ENCODE measurements at places on chromosomes 16 and 17.

GRCh38 chr16:10868104-10868595, 8.9 kb upstream of the CIITA start:
- no peak for DNase-seq

DNA sequence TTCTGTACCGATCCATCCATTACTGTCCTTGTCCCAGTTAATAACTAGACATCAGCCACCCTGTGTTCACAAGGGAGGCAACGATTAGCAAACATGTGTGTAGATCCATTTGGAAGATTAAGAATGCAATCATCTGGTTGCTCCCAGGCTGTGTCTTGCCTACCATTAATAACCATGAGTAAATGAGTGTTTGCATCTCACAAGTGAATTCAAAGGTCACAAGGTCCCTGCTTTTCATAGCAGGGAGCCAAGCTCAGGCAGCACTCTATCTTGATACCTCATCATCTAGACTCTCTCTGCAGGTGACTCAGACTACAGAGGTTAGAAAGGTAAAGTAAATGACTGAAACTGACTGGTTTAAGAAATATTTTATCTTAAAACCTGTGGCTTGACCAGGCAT, 25.3 kb downstream of the VWA3A start:
- no peak for DNase-seq

DNA sequence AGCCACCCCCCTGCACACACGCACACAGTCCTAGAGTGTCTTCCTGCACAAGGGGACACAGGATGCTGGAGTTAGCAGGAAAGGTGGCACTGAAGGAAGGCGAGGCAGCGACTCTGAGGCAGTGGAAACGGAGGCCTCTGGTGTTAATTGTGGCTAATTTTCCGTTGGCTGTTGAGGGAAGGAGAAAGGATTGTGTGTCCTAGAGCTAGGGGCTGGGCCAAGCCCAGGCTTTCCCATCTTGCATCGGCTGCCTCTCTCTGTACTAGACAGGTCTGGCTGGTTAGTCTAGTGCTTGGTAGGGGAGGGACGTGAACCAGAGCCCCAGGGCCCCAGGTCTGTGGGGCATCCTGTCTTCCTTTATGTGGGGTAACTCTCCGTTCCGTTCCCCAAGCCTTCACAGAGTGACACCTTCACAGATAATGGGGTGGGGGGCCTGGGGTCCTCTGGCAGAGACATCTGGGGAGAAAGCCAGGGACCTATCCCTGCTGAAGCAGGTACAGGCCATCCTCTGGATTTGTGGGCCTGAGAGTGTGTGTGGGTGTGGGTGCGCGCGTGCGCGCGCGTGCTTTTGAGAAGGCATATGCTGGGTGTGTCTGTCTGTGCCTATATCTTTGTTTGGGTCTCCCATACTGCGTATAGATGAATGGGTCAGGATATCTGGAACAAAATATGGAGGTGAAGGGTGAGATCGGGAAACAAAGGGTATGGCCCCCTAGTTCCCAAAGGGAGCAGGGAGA, at the start of gene CHD3:
TSS of gene CHD3 (plus strand) at position 606 of the 737 bp plus-strand sequence. CDS start 212 bp downstream, outside the sequence.
- DNase-seq: peak; percentile 81

DNA sequence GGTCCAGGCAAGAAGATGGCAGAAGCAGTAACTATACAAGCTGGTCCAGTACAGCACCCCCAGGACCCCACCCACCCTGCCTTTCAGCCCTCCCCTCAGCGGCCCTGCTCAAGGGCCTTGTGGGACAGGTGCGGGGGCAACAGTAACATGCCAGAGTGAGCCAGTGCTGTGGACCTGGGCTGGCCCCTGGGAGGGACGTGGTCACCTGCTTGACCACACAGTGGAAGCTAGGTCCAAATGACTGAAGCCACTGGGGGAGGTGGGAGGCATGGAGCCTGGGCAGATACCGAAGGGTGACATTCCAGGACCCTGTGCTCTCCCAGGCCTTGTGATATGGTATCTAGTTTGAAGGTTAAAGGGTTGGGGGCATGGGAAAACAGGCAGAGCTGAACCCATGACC, 17.3 kb downstream of the ATP6V0D1 start:
- DNase-seq: no peak

DNA sequence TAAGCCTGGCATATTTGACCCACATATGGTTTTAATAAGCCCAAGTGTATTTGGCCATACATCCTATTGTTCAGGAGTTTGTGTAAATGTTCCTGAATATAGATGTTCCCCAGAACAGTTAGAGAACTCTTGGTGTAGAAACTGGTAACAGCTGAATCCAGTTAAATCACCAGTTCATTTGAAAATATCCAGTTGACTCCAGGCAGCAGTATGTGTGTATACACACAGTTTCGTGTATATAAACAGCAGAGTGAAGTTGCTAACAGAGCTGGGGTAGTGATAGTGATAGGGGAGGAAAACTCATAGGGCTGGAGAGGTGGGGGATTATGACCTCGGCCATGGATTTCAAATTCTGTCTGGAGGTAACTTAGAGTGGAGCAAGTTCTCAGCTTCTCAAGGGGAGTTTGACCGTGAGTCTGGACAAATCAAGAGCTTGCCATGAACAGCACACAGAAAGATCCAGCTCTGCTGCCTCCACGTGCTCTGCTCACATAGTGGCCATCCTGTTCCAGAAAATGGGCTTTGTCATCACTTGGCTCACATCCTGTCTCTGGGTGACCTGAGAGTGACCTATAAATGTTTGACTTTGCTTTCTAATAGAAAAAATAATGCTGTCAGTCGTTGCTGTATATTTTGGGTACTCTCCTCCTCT, 30.6 kb upstream of the MMD start:
- no peak for DNase-seq

- DNase-seq: no peak
Measured at GRCh38 chr16:5296176-5296575, 198.6 kb upstream of the EEF2KMT start.

- peak; percentile 8 for DNase-seq
Measured at GRCh38 chr16:14405611-14406537, 224.2 kb downstream of the PARN start.

DNA sequence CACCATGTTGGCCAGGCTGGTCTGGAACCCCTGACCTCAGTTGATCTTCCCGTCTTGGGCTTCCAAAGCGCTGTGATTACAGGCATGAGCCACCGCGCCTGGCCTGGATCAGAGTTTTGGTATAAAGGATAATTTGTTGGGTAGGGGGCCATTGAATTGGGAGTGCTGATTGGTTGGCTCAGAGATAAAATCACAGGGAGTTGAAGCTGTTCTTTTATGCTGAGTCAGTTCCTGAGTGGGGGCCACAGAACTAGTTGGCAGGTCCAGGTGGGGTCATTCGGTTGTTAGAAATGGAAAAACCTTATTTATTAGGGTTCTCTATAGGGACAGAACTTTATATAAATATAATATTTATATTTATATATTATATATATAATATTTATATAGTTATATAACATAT, 147.1 kb downstream of the SSH2 start:
- DNase-seq: no peak

DNA sequence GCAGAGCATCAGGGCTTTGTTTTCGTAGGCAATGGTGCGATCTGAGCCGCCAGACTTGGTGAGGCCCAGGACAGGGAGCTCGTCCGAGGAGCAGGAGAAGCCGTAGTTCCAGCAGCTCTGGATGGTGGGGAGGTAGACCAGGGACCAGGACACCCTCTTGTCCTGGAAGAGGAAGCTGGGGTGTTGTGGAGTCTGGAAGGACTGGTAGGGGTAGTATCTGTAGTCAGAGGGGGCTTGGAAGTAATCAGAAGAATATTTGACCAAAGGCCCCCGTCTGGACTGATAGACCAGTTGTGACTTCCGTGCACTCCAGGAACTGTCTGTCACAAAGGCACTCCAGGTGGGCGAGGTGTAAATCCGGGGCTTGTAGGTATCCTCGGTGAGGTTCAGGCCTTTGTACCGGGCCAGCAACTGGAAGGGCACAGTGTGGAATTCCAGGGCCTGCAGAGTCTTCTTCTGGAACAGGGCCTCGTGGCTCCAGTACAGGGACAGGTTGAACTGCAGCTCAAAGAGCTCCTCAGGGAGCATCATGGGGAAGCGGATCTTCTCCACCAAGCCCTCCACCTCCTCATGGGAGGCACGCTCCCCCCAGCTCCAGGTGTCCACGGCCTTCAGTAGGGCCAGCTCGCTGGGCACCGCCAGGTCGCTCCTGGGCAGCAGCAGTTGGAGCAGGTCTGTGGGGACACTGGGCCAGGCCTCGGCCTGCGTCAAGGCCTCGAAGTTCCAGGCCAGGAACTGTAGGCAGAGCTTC, 7.8 kb downstream of the LGALS3BP start:
- DNase-seq: no peak

GRCh38 chr16:28936784-28937155, 5.0 kb downstream of the CD19 start:
- no peak for DNase-seq

DNA sequence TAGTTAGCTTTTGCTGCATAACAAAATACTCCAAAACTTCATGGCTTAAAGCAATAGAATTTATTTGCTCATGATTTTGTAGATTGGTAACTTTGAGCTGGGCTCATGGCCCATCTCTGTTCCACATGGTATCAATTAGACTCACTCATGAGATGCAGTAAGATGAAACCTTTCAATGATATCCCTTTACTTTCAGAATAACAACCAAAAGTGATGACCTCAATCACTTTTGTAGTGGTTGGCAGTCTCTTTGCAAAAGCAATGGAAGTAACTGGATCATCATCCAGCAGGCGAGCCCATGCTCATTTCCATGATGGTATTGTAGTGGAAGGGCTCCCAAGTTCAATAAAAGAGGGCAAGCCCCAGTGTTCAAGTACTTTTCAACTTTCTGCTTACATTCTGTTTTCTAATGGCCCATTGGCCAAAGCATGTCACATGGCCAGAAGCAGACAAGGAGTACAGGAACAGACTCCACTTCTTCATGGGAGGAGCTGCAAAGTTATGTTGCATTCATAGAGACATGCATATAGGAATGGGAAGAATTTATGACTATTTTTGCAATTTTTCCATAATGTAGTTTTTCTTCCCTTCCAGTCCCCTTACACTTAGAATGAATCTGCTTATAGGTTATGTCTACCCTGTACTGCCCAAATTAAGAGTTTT, 41.7 kb downstream of the EFCAB5 start:
- no peak for DNase-seq

- DNase-seq: peak; percentile 52
Measured at GRCh38 chr17:60971515-60972369, 294.1 kb downstream of the BCAS3 start.

DNA sequence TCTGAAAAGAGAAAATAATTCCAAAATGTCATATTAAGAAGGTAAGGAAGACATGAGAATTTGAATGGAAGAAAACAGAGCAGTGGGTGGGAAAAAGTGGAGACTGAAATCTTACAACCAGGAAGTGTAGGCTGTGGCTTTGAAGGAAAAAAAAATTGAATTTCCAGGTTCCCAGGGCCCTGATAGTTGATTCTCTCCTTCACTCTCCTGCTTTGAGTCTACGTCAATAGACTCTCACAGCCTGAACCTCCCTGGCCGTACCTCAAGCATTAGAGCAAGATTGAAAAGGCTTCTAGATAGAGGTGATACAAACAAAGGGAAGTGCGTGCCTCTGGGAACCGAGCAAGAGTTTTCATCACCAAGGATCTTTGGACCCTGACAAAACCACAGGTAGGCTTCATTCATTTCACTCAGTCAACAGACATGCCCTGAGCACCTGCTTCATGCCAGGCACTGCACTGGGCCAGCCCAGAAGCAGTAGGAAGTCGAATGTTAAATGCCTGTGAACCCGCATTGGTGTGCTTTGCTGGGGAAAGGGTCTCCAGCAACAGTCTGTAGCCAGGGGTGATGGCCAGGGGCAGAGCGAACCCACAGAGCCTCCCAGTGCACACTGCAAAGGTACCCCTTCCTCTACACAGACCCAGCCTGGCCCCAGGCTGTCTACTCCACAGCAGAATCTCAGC, 163.9 kb downstream of the SLC39A11 start:
- no peak for DNase-seq

- DNase-seq: no peak
Measured at GRCh38 chr16:47309581-47310312, 151.1 kb downstream of the ITFG1 start.

Data from activated CD4-positive, alpha-beta T cell treated with anti-CD3 and anti-CD28 coated beads, Interleukin-2, amount 50 U/mL, for 48 hours (primary cell).